Fibroblast of skin of left biceps (primary cell): ENCODE measurements at places on chromosomes 13 and 19.

DNA sequence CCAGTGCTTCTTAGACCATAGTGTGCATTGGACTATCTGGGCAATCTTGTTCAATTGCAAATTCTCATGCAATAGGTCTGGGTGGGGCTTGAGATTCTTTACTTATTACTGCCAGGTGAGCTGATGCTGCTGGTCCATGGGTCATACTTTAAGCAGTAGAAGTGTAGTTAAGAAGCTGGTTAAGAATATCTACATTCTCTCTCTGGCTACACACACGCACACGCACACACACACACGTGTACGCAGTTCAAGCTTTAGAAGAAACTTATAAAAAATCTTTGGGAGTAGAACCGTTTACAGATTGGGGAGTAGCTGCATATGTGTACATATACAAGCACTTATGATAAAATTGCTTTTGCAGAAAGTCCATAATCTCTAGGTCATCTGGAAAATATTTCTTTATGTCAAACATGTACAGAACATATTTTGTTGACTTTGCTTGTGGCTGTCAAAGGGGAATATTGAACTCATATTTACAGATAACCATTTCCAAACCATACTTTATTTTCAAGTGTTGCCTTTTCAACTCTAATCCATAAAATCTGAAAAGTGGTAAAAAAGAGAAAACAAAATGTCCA is 99.7 kb downstream of the GPC6 start:
- no peak for DNase-seq

- DNase-seq = no peak
Observed at GRCh38 chr19:11397089-11397610, 13.0 kb upstream of the EPOR start.

DNA sequence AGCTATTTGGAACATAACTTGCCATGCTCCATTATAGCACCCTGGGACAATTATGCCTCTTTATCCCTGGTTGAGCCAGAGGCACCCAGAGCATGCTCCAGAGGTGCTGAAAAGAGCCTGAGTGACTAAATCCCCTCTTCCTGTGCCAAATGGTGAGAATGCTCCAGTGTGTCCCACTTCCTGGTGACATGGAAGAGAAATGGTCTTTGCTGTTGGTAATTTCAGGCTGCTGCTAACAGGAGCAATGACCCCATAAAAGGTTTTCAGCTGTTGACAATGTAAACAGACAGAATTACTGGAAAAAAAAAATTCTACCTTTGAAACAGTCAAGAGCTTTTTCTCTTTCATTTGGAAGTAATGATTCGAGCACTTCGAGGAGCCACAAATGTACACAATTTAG is 341.8 kb downstream of the FGF9 start:
- DNase-seq = no peak

GRCh38 chr19:18761531-18762110 is 29.5 kb downstream of the COMP start:
- no peak for DNase-seq

DNA sequence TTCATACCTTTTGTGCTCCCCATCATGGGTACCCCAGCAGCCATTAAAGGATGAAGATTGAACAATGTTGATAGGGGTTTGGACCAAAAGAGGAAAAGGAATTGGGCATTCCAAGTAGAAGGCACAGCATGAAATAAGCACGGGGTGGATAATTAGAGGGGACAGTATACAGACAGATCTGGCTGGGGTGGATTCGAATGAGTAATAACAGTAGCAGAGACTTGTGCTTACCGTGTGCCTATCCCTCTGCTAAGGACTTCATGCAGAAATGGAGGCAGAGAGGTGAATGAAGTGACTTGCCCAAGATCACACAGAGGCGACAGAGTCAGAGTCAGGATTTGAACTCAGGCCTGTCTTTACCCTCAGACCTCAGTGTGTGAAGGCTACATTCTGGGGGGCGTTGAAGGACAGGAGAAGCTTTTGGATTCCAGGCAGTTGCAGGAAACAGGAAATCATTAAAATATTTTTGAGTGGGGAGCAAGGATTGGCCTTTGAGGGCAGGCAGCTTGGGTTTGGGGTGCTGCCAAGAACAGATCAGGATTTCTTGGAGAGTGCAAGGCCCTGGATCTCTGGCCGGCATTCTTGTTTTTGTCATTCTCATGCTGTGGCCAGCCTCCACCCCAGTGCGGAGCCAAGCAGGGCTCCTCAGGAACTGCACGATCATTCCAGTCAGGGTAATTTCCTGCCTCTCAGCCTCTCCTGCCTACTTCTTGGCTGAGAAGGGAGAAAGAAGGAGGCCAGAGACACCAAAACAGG is 18.7 kb downstream of the PAF1 start:
- DNase-seq = peak; percentile 92

- peak; percentile 35 for DNase-seq
Observed at GRCh38 chr13:24511019-24511815, 1.4 kb downstream of the PARP4 start.

DNA sequence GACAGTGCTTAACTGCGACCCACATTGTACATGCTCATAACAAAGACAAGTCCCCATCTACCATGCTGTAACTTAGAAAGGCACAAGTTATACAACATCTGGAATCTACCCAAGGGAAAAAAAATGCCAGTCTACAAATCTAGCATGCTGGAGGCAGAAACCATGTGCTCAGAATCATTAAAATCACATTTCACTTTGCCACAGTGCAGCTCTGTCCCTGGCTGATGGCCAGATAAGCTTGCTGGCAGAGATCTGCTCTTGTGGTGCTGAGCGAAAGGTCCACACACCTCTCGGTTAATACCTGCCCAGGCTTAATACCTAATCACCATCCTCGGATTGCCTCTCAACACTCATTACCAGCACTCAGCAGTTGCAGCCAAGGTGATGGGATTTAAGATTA is 74.1 kb upstream of the UQCRFS1 start:
- no peak for DNase-seq

- no peak for DNase-seq
Observed at GRCh38 chr19:51386882-51387520, 773 bp downstream of the LIM2 start.

DNA sequence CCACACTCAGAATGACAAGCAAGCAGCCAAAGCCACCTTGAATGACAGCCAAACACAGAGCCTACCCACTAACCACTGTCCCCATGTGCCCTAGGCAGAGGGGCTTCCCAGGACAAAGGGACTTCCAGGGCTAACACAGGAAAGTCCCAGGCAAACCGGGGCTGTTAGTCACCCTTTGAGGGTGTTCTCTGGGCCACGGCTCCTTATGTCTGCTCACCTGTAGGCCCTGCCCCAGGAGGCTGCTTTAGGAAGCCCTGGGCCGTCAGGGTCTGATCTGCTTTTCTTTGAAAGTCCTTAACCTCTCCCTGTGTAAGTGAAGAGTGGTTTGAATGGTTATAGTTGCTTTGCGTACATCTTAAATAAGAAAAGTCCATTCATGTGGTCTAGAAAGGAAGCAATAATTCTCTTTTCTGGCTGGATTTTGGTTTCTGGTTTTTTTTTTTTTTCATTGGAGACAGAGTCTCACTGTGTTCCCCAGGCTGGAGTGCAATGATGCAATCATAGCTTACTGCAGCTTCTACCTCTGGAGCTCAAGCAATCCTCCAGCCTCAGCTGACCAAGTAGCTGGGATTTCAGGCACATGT is 161.4 kb downstream of the EFNB2 start:
- DNase-seq = peak; percentile 78

DNA sequence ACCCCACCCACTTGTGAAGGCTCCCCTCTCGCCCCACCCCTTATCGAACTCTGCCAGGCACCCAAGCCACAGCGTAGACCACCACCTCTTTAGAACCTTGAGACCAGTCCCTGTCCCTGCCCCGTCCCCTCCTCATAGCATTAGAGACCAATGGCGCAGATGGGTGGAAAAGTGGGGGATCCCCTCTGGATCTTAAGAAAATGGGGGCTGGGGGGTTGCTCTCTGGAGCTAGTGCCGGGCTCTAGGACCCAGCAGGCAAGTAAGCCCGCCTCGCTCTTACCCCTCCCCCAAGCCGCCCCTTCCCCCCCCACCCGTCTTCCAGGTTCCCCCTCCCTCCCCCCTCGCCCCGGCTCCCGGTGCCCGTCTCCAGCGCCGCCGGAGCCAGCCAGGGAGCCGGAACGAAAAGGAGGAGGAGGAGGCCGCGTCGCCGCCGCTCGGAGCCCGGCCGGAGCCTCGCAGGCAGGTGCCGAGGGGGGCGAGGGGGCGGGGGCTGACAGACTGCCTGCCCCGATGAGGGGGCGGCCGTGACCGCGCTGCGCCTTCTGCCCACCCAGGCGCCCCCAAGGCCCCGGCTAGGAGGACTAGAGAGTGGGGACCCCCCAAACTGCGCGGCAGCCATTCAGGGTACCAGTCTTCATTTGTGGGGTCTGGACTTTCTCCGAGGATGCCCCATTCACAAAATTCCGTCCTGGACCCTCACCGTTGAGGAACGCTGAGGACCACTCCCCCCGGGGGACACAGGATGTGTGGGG is at the start of gene SPRED3:
TSS of gene SPRED3 (plus strand) at position 349 of the 752 bp plus-strand sequence. CDS start 1,606 bp downstream, outside the sequence.
- peak; percentile 20 for DNase-seq

GRCh38 chr13:37209621-37210580 is 104.4 kb upstream of the CSNK1A1L start:
- DNase-seq = no peak

DNA sequence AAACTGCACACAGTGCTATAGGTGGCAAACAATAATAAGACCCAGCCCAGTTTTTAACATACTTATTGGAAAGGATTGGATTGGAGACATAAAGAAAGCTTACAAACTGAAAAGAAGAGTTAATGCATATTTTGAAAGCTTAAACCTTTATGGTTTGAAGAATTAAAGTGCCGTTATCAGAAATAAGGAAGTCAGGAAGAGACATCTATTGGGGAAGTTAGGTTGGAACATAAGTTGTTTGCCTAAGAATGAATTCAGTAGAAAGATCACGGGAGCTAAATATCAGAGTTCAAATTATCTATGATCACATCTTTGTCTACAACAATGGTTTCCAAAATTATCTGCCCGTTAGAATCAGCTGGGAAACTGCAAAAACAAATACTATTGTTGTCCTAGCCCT is 767.9 kb downstream of the PCDH9 start:
- no peak for DNase-seq

- no peak for DNase-seq
Observed at GRCh38 chr19:29841209-29841558, 29.4 kb downstream of the CCNE1 start.

GRCh38 chr13:76516586-76516985 is 369.6 kb downstream of the KCTD12 start:
- DNase-seq = no peak

GRCh38 chr19:10808937-10809649 is 26.9 kb downstream of the TMED1 start:
- DNase-seq = no peak

GRCh38 chr19:15251749-15252397 is 19.6 kb upstream of the EPHX3 start:
- peak; percentile 86 for DNase-seq

- no peak for DNase-seq
Observed at GRCh38 chr13:52947921-52948373, 80.7 kb upstream of the OLFM4 start.

GRCh38 chr13:34414616-34415015 is 527.5 kb upstream of the NBEA start:
- DNase-seq = no peak

GRCh38 chr19:50178859-50179537 is 15.9 kb upstream of the IZUMO2 start:
- no peak for DNase-seq

GRCh38 chr13:19172007-19172646 is 9.5 kb downstream of the TUBA3C start:
- no peak for DNase-seq

- DNase-seq = no peak
Observed at GRCh38 chr13:51596541-51596940, 12.3 kb downstream of the WDFY2 start.

GRCh38 chr13:111992911-111993310 is 74.0 kb upstream of the SOX1 start:
- DNase-seq = no peak

- DNase-seq = no peak
Observed at GRCh38 chr19:29239213-29239776, 26.3 kb upstream of the UQCRFS1 start.

DNA sequence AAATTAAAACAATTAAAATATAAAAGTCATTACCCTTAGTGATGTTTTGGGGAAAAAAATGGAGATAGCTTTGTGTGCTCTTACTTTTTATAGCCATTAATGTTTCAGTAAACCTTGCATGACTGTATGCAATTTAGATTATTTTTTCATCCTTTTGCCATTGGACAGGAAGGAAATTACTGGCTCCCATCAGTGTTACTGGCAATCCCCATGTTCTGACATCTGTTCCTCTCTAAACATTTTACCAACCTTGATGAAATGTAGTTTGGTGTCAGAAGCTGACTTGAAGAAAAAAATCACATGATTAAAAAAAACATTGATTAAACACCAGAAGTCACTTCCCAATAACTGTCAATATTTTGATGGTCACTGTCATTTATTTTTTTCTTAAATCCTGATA is 52.3 kb upstream of the ZNF536 start:
- DNase-seq = no peak

DNA sequence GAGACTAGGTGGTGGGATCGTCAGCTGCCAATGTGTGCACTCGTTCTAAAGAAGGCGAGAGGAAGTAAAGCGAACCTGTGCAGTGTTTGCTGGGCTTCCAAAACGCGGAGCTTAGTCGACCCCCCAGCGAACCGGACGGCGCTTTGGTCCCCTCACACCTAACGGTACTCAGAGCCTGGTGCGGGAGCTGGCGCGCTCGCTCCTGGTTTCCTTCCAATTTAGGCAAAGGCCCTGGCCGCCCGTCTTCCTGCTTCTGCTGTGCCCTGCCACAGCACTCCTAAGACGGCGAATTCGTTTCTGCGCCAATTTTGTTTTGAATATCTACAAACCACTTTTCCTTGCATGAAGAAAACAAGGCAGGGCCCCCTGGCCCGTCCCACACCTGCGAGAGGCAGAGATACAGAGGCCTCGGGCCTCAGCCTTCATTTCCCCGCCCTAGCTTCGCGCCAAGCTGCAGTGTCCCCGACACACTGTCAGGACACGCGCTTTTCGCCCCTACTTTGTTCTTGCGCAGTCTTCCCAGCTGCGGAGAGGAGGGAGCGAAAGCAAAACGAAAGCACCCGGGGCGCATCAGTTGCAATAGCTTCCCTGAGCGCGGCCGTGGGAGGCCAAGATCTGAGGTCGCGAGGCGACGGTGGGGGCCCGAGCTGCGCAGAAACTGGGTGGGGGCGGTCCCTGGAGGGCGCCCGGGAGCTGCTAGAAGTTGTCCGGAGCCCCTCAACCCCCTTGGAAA is 111.9 kb downstream of the KCNRG start:
- DNase-seq = no peak

DNA sequence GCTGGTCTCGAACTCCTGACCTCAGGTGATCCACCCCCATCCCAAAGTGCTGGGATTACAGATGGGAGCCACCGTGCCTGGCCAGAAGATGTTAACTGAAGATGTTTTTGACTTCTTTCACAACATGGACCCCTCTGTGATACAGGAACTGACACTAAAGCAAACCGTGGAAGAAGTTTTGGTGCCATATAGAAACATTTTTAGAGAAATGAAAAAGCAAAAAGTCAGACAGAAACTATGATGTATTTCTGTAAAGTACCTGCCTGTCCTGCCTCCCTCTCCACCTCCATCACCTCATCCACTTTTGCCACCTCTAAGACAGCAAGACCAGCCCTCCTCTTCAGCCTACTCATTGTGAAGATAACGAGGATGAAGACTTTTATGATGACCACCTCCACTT is 11.3 kb downstream of the FBXO27 start:
- DNase-seq = no peak

- DNase-seq = no peak
Observed at GRCh38 chr13:47798194-47798593, 202.9 kb downstream of the SUCLA2 start.

- DNase-seq = no peak
Observed at GRCh38 chr13:87361216-87361615, 310.0 kb upstream of the SLITRK5 start.
